ENCODE measurements at places on chromosomes 7 and 10.

GRCh38 chr7:41085244-41085643 lies 617.6 kb downstream of the INHBA start:
- DNase-seq: peak; percentile 85

GRCh38 chr7:44327981-44328380 lies 2.6 kb upstream of the CAMK2B start:
- DNase-seq: no peak

- DNase-seq: no peak
Observed at GRCh38 chr10:112278871-112279270, 4.3 kb upstream of the TECTB start.

DNA sequence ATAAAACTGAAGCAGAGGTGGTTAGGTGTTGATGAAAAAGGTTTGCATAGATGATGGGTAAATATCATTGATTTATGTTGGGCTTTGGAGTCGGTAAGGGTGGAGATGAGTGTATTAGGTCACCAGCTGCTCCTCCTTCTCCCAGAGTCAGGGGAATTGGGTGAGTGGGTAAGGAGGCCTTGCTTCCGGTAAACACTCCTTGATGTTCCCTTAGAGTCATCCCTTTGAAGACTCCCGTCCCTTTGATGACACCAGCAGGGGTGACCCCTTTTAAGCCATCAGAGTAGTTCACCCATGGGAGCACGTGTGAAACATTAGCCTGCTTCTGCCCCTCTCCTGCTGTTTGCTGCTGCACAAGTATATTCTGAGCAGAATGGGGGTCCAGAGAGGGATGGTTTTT lies 92.2 kb upstream of the DKK1 start:
- DNase-seq: no peak

DNA sequence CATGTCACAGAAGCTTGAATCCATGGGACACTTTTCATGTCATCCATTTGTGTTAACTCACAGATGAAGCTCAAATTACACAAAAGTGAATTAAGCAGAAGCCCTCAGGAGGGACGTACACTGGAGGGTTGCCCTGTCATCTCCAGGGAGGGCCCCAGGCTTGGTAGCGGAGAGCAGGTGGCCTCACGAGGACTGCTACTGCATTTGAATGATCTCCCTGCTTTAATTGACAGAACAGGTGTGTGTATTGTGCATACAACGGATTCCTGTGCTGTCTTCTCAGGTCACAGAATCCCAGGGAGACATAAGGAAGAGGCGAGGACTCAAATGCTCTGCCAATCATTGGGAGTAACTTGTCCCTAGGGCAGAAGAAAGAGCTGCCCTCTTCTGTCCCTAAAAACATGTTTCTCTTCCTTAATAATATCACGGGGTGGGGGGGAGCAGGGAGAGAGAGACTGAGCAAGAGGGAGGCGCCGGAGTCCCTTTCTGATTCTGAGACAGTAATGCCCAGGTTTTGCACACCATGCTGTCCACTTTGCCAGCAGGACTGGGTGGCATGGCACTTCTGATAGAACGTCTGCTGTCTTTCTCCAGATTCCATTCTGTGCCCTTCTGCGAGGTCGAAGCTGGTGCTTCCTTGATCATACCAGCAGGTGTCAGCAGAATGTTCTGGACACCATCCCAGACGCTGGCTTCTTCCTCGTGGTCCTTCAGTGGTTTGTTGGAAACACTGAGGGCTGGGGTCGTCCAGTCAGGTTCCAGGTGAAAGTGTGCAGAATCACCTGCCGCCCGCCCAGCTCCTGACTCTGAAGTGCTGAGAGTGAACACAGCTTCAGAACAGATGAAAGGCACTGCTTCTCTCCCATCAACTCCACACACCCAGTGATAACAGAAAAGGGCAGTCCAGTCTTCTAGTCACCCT lies 26.2 kb upstream of the RASGEF1A start:
- DNase-seq: peak; percentile 44

DNA sequence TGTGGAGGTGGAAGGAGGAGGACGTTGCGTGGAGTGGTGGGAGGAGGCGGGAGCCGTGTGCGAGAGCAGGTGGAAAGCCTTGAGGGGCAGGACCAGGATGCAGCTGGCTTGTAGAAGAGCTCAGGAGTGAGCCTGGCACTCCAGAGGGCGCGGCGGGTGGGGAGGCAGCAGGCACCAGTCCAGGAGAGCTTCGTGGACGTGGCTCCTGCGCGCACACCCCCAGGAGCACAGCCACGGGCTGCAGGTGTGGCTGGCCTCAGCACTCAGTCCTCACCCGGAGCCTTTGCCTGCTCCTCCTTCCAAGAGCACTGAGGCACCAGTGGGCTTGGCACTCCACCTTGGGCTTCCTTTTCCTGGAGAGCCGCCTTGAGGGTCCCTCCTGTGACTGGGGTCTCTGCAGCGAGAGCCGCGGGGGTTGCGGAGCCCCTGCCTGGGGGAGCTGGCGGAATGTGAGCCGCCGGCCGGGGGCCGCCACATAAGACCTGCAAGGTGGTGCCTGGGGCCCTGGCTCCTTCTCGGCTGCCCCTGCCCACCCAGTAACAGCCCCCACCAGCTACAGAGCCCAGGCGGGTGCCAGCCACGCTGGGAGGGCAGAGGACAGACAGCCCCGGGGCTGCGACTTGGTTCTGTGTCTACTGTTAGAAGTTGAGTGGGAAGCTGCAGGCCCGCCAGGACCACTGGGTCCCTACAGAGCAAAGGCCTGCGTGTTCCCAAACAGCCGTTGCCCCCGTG lies 11.1 kb downstream of the MAFK start:
- no peak for DNase-seq

- no peak for DNase-seq
Observed at GRCh38 chr10:122331100-122331499, 43.4 kb upstream of the PLEKHA1 start.

- DNase-seq: no peak
Observed at GRCh38 chr10:132606031-132606491, 68.5 kb downstream of the INPP5A start.

DNA sequence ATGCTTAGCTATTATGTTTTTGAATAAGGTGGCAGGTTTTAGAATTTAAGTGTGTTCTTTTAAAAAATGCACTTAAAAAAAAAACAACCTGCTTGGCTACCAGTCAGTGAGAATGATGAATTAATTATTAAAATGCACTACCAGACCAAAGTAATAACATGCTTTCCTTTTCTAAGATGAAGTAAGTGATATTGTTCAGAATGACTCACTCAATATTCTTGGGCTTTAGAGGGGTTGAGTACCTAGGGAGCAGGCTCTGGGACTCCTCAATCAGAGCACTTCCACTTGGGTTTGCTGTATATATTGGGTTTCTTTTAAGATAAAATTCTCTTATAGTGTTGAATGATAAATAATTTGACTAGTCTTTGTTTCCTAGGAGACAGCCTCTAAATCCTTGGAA lies 8.6 kb downstream of the STAM start:
- DNase-seq: no peak

DNA sequence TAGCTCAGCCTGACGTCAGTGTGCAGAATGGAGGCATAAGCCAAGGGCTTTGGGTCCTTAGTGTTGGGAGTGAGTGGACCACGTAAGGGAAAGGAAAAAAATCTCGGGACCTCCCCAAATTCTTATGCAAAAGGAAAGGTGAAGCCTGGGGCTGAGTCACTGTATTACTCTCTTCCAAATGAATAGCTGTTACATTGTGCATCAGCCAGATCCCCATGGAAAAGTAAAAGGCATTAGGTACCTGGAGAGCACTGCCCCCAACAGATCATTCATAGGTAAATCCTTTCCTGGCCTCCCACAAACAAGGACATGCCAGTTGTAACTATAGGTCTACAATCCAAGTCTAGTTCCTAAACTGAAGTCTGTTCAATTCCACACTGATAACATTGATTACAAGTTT lies 170.5 kb downstream of the C1GALT1 start:
- no peak for DNase-seq

DNA sequence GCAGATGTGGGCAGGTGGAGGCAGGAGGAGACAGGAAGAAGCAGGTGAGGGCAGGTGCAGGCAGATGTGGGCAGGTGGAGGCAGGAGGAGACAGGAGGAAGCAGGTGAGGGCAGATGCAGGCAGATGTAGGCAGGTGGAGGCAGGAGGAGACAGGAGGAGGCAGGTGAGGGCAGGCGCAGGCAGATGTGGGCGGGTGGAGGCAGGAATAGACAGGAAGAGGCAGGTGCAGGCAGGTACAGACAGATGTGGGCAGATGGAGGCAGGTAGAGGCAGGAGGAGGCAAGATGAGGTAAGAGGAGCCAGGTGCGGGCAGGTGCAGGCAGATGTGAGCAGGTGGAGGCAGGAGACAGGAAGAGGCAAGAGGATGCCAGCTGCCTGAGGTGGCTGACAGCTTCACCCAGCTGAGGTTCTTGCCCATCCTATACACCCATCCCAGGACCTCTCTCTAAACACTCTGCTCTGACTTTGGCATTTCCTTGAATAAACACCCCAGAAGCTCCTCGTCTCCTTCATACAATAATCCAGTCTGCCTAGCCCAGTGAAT lies 33.0 kb downstream of the PTPRE start:
- DNase-seq: no peak

GRCh38 chr7:101973130-101973529 lies 155.7 kb downstream of the CUX1 start:
- DNase-seq: no peak

DNA sequence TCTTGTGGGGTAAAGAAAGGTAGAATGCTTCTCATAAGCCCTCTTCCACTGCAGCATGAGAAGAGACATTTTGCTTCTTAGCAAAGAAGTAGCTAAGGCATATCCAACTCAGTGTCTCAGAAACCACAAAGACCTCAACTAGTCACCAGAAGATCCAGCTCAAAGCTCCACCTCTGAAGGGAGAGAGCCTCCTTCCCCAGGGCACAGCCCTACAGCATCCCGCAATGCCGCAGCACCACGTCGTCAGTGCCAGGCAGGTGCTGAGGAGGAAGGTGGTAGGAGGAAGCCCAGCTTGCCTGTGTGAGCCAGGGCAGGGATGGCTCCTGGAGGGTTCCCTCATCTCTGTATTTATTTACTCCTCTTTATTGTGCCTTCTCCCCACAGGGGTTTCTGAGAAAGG lies 385.6 kb upstream of the NPVF start:
- no peak for DNase-seq

- no peak for DNase-seq
Observed at GRCh38 chr10:6069081-6069931, 7.1 kb upstream of the IL2RA start.

DNA sequence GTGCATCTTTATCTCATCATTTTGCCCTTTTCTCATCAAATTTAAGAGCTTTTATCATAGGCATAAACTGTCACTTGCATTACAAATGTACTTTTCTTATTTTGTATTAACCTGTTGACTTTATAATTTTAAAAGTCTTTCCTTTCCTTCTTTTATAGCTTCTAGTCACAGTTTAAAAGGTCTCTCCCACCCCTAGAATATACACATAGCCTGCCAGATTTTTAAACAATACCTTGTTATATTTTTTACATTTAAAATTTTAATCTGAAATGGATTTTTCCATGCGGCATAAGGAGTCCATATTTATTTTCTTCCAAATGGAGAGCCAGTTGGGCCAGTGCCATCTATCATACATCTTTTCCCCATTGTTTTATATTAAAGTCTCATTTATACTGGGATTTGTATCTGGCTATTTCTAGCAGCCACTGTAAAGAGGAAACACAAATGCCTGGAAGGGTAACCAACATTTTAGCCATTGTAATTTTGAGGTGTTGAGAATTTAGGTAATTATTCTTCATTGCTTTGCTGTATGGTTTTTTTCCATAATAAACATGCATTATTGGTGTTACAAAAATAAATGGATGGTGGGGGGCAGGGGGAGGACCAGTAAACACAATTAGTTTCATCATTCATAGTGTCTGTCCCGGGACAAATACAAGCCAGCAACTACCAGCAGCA lies 92.8 kb downstream of the CCDC71L start:
- DNase-seq: no peak

GRCh38 chr7:141410353-141411000 lies 140.7 kb upstream of the AGK start:
- no peak for DNase-seq

DNA sequence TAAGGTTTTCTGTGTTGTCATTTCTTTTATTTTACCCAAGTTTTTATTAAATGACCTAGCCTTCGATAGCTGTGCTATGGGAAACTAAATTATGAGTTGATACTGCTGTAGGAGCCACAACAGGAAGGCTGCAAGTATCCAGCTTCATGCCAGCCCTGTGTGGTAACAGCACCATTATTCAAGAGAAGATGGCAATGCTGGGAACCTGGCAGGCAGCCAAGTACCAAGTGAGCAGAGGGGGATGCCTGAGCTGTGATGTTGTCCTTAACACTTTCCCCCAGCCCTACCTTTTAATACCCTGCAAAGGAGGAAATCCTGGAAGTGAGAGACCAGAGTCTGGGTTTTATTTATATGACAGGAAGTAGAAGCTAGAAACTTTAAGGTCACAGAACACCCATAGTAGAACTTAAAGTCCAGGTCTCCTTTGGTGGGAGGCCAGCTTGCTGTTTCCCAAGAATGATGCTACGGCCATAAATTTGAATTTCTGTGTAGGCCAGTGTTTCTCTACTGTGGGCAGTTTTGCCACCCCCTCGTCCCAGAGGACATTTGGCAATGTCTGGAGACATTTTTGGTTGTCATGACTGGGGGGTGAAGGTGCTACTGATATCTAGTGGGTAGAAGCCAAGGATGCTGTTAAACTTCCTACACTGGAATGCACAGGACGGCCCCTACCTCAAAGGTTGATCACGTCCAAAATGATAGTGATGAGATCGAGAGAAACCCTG lies 9.2 kb upstream of the ATXN7L1 start:
- no peak for DNase-seq

GRCh38 chr10:121597504-121598262 lies 561 bp downstream of the FGFR2 start:
- no peak for DNase-seq

- peak; percentile 24 for DNase-seq
Observed at GRCh38 chr10:116753759-116754158, 11.4 kb upstream of the HSPA12A start.

DNA sequence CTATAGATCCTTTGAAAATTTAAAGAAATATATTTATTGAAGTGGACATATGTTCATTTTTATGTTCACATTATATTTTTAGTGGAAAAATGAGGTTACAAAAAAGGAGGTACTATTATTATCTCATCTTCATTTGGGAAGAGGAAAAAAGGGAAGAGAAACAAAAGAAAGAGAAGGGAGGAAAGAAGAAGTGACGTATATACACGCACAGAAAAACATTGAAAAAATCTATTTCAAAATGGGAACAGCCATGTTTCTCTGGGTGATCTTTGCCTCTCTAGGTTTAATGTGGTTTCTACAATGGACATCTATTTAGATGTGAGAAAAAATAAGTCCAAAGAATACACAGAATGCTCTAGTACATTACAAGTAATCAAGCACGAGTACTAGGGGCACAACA lies 14.8 kb downstream of the ANK3 start:
- DNase-seq: no peak

- peak; percentile 18 for DNase-seq
Observed at GRCh38 chr7:100632951-100633717, 8.2 kb downstream of the TFR2 start.

- peak; percentile 55 for DNase-seq
Observed at GRCh38 chr10:17237915-17238444, 9.9 kb downstream of the VIM start.

GRCh38 chr7:19871102-19871501 lies 97.7 kb upstream of the TMEM196 start:
- no peak for DNase-seq
